ENCODE measurements at places on chromosomes 5 and 9.

- no peak for DNase-seq
Observed at GRCh38 chr5:23612701-23613100, 105.3 kb downstream of the PRDM9 start.

DNA sequence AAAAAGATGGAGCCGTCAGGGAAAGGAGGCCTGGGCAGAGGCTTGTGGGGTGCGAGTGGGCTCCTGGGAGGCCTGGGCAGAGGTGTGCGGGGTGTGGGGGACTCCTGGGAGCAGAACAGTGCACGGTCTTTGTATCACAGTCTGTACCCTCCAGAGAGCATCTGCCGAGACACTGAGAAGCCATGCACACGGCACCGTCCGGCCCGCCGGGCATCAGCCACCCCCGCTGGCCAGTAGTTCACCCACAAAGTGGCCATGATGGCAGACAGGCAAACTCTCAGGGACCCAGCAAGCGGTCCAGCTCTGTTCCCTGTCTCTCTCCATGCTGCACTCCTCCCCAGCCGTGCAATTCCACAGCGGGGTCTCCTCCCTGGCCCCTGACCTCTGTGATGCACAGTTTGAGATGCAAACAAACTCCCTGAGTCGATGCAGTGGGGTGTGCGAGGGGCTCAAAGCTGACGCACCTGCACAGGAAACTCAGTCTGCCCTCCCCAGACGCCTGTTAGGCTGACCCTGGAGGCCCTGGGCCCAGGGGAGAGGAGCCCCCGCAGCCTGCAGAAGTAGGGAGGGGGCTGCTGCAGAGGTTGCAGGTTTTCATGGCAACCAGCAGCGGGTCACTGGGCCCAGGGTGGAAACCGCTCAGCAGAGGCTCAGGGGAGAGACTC is 9.1 kb upstream of the GPSM1 start:
- DNase-seq = no peak

- DNase-seq = no peak
Observed at GRCh38 chr9:89095761-89096528, 82.7 kb downstream of the SHC3 start.

GRCh38 chr5:179858241-179858585 is 404 bp downstream of the MRNIP start:
- DNase-seq = no peak

DNA sequence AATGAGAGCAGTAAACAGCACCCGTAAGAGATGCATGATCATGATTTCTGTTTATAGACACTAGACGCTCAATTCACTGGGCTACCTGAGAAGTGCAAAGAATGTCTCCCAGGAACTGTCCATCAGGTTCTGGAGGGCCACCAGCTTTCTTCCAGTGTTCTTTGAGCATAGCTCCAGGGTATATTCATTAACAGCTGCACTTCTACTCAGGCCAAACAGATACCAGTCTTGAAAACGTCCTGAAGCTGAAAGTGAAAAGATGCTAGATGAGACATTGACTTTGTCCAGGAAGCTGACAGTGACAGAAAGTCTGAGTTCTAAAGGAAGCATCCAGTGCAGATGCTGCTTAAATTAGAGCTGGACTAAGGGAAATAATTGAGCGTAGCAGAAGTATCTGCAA is 488.7 kb upstream of the TYRP1 start:
- no peak for DNase-seq
